ENCODE measurements at places on chromosomes 4 and X.
A peak's percentile ranks its signal among the peaks of the same experiment; 100 is the strongest.

DNA sequence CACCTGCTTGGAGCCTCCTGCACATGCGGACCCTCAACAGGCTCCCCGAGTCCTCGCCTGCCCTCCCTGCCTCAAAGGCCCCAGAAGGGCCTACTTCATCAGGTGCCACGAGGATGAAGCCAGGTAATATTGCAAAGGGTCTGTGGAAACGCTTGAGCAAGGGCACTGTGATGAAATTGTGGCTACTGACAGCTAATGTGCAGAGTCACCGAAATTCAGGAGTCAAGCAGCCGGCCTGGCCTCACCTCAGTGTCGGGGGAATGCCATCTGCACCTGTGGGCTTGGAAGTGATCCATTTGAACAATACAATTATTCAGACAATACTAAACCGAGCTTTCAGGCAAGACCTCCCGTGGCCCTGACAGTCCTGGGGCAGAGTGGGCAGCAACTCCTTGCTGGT is 3.1 kb upstream of the FGFR3 start:
- no peak for DNase-seq

DNA sequence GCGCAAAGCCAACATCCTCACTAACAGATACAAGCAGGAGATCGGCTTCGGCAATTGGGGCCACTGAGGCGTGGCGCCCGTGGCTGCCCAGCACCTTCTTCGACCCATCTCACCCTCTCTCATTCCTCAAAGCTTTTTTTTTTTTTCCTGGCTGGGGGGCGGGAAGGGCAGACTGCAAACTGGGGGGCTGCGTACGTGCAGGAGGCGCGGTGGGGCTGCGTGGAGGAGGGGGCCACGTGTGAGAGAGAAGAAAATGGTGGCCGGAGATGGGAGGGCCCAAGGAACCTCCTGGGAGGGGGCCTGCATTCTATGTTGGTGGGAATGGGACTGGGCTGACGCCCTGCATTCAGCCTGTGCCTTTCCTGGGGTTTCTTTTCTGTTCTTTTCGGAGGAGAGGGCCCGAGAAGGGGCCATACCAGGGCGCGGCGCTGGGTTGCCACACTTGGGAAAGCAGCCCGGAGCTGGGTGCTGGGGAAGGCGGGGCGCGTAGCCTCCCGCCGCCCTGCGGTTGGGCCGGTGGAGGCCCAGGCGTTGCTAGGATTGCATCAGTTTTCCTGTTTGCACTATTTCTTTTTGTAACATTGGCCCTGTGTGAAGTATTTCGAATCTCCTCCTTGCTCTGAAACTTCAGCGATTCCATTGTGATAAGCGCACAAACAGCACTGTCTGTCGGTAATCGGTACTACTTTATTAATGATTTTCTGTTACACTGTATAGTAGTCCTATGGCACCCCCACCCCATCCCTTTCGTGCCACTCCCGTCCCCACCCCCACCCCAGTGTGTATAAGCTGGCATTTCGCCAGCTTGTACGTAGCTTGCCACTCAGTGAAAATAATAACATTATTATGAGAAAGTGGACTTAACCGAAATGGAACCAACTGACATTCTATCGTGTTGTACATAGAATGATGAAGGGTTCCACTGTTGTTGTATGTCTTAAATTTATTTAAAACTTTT is 4.5 kb downstream of the MID1IP1 start:
- DNase-seq = peak; percentile 3

DNA sequence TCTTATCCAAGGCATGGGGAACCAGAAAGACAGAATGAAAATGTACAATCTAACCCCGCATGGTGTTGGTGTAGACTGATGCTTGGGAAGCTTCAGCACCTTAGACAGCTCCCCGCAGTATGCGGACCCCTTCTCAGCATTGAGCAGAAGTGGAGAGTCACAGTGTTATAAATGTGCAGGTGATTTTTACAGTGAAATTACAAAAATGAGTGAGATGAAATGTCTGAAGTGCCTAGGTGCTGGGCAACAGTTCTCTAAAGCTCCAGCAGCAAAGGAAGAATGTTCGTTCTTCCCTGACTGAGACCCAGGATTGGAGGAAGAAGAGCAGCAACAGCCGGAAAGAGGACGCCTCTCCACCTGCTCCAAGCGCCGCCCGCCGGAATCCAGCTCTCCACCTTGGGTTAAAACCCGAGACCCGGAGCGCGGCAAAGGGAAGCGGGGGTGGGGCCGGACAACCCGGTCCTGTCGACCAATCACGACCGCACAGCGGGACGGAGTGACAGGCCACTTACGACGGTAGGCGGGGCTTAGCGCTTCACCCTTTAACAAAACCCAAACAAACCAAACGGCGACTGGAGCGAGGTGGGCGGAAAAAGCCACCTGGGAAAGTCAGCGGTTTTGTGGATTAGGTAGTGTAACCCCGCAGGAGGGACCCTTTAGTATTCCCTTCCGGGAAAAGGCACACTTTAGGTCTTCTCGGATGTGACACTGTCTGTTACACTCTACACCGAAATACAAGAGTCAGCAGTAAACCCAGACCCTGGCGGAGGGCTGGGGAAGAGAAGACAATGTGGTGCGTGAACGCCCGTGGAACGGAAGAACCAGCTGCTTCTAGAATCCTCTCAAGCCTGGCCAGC is at the start of gene GLRA3:
Gene GLRA3 (minus strand): TSS at position 403 of the 857 bp plus-strand sequence. CDS start 436 bp downstream, outside the sequence.
- DNase-seq = no peak

- no peak for DNase-seq
Observed at GRCh38 chr4:128519163-128519830, 231.7 kb upstream of the PGRMC2 start.

GRCh38 chr4:47473141-47473750 is 9.7 kb upstream of the COMMD8 start:
- DNase-seq = no peak

DNA sequence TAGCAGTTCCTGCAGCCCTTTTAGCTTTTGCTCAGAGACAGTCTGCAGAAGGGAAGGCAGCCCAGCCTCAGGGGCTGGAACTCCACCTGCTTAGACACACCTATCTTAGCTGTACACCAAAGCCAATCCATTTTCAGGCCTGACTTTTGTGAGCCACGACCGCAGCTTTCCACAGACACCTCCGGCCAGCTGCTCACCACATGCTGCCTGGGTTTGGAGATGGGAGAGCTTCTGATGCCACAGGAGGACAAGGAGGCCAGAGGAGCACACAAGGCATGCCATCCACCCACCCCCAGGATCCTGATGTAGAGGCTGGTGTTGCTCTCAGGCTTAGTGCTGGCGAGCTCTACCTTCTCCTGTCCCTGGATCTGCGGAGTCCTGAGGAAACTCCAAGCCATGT is 141.8 kb upstream of the NALF2 start:
- no peak for DNase-seq

DNA sequence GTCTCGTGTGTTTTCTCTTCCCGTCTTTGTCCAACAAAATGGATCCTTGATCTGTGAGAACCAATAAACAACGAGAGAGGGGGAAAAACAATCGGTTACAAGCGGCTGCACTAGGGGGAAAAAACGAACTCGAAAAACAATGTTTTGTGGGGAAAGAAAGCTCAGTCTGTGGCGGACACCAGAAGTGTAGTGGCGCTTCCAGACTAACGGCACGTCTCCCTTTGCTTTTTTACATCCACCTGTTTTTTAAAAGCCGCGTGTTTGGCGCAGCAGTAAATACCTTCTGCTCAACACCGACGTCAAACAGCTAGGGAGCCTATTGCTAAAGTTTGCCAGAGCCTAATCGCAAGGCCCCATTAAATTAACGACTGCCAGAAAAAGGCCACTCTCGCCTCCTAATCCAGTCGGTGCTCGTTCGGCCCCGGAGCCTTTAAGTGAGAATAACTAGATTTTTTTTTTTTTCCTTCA is 3.3 kb downstream of the NKX6-1 start:
- no peak for DNase-seq

DNA sequence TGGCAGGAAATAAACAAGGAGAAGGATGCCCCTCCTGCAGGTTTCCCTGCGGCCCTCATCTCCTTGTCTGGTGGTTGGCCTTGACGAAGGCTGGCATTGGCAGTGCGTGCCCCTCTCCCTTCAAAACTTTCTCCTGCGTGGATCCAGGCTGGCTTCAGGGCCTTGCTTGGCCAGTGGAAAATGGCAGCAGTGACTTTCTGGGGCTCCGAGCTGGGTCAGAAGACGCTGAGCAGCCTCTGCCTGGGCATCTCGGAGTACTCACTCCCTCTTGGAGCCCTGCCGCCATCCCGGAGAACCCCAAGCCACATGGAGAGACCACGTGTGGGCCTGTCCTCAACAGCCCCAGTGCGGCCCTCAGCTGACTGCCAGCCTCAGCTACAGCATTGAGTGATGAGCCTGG is 39.5 kb downstream of the ADRA2C start:
- DNase-seq = no peak

GRCh38 chr4:46254788-46255187 is 130.9 kb upstream of the GABRG1 start:
- DNase-seq = no peak

DNA sequence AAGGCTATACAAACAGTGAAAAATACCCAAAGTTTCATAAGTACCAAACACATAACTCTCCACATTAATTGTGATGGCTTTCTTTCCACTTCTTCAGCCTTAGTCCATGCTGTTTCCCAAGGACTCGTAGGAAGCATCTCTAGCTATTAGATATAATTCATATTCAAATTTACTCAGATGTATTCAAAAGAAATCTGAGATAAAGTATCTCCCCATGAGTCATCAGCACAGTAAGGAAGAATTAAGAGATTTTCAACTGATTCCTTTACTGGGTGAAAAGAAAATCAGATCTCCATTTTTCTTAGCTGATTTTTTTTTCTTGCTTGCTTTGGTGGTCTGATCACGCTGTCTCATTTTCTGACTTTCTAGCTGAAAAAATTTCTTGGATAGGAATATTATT is 71.7 kb downstream of the MID1 start:
- DNase-seq = no peak

- no peak for DNase-seq
Observed at GRCh38 chrX:13906093-13906492, 89.2 kb upstream of the GPM6B start.

DNA sequence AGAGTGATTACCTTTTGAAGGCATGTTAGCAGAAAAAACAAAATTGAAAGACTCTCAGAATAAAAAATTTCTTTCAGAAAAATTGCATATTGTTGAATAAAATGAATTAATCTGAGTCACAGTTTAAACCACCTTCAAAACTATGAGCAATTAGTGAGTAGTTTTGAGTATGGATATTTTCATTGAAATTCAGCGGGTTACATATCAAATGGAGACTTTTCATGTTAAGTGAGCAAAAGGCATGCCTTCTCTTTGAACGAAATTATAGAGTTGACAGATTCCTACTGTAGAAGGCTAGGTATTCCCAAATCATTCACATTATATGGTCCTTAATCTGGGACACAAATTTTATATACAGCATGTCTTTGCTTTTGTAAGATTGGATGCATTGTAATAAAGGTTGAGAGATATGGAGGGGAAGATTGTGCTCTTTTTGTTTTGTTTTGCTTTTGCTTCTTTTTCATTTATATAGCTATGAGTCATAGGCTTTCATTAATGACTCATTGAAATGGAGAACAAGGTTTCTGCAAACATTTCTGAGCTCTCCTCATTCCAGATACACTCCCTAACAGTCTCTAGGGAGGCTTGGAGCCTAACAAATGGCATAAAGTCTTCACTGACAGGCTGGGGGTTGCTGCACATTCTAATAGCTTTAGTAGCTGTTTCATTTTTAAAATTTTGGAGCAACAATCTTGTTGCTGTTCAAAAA is 21.6 kb downstream of the PCDH18 start:
- no peak for DNase-seq

DNA sequence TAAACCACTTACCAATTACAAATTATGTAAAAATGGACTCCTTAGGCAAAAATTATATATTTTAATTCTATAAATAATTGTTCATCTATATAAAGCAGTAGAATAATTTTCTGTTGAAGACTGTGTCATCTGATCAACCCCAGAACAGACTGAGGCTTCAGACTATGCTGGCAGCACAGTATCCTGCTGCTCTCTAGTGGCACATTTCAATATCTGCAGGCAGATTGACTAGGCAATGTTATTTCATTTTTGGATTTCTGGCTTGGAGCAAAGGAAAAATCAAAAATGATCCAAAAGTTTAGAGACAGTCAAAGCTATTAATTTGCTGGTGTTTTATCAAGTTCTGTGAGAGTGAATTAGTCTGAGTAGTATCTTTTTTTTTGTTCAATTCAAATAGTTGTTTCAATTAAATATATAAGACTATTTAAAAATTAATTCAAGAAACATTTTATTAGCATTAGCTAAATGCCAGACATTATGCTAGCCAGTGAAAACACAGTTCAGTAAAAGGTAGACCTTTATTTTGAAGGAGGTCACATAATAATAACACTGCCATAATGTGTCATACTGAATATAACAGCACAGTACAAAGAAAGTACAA is 21.3 kb upstream of the SULT1E1 start:
- no peak for DNase-seq

GRCh38 chr4:105154576-105154975 is 7.9 kb downstream of the TET2 start:
- no peak for DNase-seq

GRCh38 chrX:123736333-123736921 is 3.6 kb upstream of the THOC2 start:
- DNase-seq = no peak

GRCh38 chrX:65581661-65582339 is 47.2 kb upstream of the LAS1L start:
- no peak for DNase-seq

DNA sequence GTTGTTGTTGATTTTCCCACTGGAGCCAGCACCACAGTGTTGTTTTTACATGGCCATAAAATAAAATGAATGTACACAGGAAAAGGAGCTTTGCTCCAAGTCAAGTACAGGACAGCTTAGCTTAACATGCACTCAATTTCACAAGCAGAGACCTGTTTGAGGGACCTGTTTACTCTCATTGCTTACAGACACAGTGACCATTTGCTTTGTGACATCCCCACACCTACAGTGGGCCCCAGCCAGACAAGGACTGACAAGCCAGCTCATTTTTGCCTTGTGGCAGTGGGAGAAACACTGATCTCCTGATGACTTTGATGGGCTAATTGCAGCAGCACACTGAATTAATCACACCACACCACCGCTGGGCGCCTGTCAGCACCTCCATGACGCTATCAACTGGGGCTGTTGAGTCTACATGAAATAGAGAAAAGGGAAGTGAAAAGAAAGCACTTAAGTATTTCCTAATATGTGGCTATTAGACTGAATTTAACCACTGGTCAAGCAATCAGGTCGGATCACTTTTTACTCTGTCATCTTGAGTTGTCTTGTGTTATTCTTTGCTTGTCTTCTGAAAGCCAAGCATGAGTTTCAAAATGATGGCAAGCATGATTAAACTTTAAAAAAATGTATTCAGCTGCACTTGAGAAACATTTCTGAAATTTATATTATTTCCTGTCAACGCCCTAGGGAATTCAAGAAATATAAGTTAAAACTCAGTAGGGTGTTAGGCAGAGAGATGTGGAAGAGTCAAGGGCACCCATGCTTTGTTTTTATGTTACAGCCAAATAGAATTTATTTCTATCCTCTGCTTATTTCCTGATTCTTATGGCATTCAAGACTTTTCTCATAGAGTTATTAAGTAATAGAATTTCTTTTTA is 557.7 kb downstream of the RAB28 start:
- DNase-seq = no peak

GRCh38 chr4:89298788-89299152 is 8.8 kb downstream of the GPRIN3 start:
- no peak for DNase-seq

DNA sequence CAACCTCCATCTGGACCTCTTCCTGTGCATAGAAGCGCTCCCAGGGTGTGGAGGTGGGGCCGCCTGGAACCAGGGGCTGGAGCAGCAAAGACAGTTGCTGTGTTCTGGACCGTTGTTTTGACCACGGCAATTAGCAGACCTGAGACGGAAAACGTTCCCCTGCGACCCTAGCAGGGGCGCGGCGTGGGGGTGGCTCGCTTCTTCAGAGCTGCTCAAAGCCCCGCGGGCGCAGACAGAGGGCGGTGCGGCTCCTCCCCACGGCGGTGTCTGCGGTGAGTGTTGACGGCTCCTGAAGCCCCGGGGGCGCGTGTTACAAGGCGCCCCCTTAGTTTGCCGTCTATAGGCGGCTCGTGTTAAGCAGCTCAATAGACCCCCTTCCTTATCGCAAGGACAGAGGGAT is 79.2 kb downstream of the TRIML1 start:
- DNase-seq = no peak
